ENCODE measurements at places on chromosomes 5 and 9.

DNA sequence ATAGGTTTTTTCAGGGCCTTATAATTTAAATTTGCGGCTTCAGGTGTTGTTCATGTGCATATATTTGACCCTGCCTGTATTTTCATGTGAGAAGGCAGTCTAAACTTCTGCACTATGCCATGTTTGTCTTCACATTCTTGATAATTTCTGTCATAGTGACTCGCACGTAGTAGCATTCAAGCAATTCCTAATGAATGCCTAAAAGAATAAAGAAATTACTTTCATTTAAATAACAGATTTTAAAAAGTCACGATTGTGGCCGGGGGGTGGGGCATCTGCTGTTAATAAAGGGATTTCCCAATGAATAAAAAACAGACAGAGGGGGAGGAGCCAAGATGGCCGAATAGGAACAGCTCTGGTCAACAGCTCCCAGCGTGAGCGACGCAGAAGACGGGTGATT lies 318.0 kb downstream of the ADAMTS6 start:
- DNase-seq = peak; percentile 14

DNA sequence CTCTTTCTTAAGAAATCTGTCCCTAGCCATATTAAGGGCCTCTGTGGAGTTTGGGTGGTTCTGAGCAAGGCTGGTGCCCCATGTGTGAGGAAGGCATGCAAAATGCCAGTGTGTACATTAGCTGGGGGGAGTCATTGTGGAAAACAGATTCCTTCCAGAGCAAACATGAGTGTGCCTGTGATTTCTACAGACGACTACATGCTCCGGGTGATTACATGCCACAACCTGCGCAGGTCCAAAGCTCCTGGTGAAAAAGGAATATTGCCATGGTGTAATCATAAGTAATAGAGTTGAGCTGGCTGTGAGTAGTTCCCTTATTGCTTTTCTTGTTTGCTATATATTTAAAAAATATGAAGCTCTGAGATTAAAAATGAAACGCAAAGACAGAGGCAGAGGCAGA lies 102.1 kb downstream of the ACER2 start:
- no peak for DNase-seq

- DNase-seq = no peak
Measured at GRCh38 chr5:102762562-102763227, 7.6 kb downstream of the PAM start.

DNA sequence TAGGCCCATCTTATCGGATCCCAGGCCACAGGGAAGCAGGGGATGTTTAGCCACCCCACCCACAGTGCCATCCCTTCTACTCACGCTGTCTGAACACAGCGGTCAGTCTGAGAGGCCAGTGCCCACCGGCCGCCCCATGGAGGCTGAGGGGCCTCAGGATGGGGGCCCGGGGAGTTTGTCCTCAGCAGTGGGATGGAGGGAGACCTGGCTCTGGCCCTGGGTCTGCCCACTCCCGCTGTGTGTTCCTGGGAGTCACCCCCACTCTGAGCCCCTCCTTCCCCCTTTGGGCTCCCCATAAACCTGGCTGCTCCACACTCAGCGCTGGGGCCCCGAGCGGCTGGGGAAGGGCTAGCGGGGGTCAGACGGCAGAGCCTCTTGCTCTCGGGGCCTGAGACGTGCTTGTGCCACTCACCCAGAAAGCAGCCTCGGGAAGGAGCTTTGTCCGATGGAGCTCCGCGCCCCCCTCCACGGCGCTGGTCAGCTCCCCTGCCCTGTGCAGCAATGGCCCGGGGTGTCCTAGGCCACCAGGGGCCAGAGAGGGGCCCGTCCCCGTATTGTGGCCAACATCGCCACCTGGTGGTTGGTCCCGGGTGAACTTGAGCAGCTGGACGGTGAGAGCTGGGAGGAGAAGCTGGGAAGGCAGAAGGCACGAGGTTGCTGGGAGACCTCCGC lies 10.9 kb upstream of the LAMC3 start:
- DNase-seq = peak; percentile 78

DNA sequence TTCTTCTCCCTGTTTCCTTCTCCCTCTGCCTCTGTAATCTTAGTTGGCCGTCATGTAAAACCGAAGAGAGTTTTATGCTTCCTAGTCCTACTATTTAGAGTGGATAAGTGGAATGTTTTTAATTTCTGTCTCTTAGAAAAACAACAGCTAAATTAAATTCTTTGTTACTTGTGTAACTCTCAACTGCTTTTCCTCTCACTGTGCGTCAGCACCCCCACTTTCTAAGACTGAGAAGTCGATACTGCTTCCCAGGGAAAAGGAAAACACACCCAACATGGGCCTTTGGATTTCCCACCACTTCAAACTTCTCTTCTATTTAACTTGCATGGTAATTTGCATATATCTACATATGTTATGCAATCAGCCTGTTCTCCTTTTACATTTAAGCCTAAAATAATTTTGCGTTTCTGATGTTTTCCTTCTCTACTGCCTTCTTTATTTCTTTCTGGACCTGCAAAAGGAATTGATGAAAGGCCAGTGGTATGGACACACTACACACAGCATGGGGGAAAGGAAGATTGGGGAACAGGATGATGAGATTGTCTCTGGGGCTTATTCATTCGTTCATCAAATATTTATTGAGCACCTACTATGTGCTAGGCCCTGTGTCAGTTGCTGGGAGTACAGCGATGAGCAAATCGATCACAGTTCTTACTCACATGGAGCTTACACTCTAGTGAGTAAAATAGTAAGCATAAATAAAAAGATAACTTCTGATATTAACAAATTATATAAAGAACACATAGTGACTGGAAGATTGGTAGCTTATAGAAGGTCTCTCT lies 52.5 kb upstream of the CTNNA1 start:
- no peak for DNase-seq

Data from T47D (cell line).